ENCODE measurements at places on chromosomes 16 and 17.

- DNase-seq = no peak
Observed at GRCh38 chr16:1715220-1715619, 9.2 kb downstream of the MAPK8IP3 start.

DNA sequence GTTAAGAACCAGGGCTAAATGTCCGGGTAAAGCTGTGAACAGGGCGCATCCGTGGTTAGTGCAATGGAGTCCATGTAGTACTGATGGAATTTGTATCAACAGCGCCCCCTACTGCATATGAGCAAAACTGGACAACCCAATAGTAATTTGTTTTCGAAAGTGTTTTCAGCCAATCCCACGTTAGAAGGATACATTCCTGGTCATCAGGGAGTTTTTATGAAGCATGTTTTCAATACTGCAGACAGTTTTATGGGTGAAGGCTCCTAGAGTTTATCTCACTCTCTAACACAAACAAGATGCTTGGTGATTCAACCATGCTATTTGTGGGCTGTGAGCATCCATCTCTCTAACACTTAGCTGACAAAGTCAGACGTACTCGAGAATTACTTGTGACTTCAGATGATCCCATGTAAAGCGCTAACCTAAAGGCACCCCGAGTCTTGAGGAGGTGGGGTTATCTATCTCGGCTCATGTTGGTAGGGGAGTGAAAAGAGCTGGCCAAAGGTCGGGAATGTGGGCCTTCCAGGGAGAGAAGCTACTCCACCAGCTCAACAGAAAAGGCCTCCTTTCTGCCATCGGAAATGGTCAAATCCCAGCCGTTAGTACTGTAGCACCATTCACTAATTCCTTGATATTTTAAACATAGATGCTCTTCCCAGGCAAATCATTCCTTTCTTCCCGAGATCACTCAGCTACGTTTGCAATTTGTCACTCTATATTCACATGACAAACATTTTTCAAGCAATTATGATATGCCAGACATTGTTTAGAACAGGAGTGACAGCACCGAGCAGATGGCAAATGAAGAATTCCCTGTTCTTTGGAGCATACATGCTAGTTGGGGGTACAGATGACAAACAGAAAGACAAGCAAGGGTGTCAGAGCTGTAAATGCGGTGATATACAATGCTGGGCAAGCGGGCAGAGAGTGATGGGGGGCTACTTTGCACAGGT is 46.9 kb upstream of the HNF1B start:
- peak; percentile 27 for DNase-seq

DNA sequence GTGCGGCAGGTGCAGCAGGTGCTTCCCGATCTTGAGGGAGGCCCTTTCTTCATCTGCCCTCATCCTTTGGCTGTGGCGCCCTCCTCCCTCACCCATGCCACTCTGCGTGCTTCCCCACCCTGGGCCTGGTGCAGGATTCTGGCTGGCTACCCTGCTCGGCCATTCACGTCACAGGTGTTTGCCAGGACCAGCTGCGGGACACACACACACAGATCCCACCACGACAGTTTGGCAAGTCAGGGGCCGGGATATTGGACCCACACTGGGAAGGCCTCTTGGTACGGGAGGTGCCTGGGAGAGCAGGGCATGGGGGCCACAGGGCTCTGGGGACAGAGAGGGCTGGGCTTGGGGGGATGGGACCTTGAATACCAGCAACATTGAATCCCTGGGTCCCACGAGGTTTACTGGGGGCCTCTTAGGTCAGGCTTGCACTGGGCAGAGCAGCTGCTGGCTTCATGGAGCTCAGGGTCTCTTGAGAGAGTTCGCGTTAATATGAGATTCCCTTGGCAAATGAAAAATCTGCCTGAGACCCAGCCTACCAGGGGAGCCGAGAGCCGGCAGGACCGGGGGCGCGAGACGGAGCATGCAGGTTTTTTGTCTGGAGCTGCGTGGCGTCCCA is 15.1 kb downstream of the ADCY7 start:
- no peak for DNase-seq

- DNase-seq = no peak
Observed at GRCh38 chr16:84036982-84037425, 5.6 kb downstream of the SLC38A8 start.

DNA sequence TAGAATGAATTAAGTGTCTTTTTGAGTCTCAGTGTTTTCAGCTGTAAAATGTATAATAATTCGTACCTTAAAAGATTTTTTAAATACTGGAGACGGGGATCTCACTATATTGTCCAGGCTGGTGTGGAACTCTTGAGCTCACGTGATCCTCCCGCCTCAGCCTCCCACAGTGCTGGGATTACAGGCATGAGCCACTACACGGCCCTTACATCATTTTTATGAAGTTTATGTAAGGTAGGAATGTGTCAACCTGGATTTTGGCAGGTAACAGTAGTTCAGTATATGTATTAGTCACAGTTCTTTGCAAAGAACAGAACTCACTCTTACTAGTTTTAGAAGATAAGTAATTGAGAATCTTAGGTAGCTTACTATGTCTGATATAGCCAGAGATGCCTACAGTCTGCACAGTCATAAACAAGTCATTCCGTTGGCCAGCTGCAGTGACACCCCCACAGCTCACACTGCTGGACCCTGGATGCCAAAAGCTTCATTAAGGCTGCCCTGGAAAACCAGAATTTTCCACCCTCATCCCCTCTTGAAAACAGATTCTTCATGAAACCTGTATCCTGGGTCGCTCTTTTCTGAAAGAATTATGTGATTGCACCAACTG is 583 bp upstream of the COX6A2 start:
- no peak for DNase-seq

Data from HEK293T (cell line).